ENCODE measurements at places on chromosomes 2 and 18. TPM values are rescaled to one million over a fixed set of nuclear protein-coding genes. Genes with fewer than 3 reads are reported as not detected.

The LHCGR gene
- 0.36 TPM for total RNA-seq

The ICA1L gene
- 54.0 TPM for total RNA-seq

The ZSWIM2 gene
- not detected for total RNA-seq

The TCF4 gene
- total RNA-seq: 263 TPM

The SPDYA gene
- 1.8 TPM for total RNA-seq

The GPR39 gene
- total RNA-seq: 0.68 TPM

The SERPINB2 gene
- total RNA-seq: not detected

The ALPI gene
- total RNA-seq: not detected

The IL1R2 gene
- 5.2 TPM for total RNA-seq

The RNF152 gene
- 19.5 TPM for total RNA-seq

The EIF2AK3 gene
- 16.3 TPM for total RNA-seq

The CCDC85A gene
- 26.1 TPM for total RNA-seq

The ZNF396 gene
- total RNA-seq: 3.7 TPM

The AOX1 gene
- total RNA-seq: 1.8 TPM

The L3MBTL4 gene
- total RNA-seq: 28.7 TPM

The TWIST2 gene
- not detected for total RNA-seq

The NEURL3 gene
- total RNA-seq: 1.9 TPM

The FER1L5 gene
- 1.5 TPM for total RNA-seq

The RAX gene
- total RNA-seq: not detected

DNA sequence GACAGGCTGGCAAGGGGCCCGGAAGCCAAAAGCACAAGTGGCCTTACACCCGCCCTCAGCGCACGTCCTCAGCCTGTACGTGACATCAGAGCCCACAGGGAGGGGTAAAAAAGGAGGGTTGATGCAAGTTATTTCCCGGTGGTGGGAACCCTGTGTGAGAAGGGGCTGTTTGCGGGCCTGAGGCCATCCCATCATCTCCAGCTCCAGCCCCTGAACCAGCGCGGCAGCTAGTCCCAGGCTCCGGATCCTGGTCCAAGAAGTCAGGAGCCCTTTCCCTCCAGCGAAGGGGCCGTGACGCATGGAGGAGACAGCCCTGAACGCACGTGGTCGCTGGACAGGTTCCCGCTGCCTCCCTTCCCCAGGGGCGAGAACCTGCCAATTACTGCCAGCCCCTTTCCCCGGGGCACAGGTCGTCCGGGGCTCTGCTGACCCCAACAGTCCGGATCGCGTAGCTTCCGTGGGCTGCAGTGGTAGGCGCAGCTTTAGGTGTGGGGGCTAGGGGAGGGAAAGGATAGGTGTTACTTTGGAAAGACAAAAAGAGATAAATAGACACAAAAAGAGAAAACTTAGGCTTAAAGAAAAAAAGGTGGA lies 1.3 kb upstream of the LRP2 start:
- DNase-seq: peak; percentile 23

GRCh38 chr2:80280598-80280997 lies 24.0 kb downstream of the LRRTM1 start:
- no peak for DNase-seq

DNA sequence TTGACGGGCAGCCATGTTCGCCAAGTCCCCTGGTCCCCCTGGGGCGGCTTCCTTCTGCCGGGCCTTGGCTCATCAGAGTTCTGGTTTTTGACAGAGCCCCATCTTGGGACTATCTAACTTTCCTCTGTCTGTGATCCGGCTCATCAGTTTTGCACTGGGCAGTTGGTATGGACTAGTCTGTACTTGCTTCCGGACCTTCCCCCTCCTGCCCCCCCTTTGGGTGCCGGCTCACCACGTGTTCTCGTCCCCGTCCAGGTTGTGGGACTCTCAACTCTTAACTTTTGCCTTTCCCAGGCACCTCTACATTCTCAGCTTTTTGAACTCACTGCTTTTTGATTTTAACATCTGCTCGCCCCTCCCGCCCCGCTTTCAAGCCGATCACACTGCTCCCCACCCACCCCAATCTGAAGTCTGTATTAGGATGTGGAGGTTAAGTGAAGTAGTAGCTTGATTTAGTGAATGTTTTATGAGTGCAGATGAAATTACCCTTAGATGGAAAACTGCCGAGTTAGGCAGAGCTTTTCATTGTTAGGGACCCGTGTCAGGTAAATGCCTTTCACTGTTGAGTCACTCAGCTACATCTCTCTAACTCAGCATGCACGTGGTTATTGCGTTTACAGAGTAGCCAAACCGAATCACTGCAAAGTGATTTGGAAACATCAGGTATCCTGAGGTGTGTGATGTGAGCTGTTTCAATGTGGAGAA lies 874 bp downstream of the WDR43 start:
- DNase-seq: no peak

GRCh38 chr2:45024600-45025291 lies 15.5 kb upstream of the SIX2 start:
- DNase-seq: no peak

- DNase-seq: no peak
Measured at GRCh38 chr2:112168422-112169124, 30.4 kb downstream of the FBLN7 start.

DNA sequence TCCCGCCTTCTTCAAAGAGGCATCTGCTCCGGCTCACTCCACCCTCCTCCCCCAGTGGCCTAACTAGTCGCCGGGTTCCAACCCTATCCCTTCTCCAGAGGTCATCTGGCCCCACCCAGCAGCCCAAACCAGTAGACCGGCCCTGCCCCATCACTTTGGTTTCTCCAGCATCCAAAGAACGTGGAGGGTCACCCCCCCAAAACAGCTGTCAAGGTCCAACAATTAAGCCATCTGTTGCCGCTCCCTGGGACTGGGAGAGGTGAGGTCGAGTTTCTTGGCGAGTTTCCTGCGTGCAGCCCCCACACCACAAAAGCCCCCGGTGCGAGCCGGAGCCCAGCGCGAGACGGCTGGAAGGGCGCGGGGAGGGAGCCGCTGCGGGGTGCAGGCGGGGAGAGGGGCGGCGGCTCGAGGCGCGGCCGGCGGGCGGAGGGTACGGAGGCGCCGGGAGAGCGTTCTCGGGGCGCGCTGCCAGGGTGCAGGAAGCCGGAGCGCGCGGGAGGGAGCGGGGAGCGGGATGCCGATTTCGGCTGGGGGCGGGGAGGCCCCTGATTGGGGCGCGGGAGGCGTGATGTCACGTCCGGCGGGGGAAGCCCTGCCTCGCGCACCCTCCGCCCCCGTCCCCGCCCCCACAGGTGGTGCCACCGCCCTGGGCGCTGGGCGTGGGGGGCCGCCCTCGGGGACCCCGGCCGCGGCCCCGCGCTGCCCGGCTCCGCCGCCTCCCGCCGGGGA lies 571 bp upstream of the GPC1 start:
- peak; percentile 95 for DNase-seq

DNA sequence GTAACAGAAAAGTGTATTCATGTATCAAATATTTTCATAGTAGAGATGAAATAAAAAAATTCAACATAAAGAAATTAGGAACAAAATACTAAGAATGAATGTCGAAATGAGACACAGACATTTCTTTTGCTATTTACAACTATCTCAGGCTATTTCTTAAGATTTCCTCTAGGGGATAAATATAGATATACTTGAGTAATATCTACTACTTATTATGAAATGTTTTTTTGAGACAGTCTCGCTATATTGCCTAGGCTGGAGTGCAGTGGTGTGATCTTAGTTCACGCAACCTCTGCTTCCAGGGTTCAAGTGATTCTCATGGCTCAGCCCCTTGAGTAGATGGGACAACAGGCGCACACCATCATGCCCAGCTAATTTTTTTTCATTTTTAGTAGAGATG lies 326.1 kb downstream of the RNF144A start:
- no peak for DNase-seq

DNA sequence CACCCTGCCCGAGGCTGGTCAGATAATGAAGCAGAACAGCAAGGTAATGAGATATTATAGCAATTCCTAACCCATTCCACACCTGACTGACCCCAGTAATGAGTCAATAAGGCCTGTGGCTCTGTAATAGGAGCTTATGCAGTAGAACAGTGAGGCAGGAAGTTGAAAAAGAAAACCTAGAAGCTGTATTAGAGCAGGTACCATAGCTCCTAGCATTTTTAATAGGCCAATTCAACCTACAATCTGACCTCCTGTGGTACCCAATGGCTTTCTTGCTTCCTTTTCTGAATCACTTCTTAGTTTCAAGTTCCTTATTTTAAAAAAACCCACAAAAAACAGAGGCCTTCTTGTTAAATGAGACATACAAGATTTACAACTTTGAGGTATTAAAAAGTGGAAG lies 43.6 kb upstream of the MAP2 start:
- no peak for DNase-seq

DNA sequence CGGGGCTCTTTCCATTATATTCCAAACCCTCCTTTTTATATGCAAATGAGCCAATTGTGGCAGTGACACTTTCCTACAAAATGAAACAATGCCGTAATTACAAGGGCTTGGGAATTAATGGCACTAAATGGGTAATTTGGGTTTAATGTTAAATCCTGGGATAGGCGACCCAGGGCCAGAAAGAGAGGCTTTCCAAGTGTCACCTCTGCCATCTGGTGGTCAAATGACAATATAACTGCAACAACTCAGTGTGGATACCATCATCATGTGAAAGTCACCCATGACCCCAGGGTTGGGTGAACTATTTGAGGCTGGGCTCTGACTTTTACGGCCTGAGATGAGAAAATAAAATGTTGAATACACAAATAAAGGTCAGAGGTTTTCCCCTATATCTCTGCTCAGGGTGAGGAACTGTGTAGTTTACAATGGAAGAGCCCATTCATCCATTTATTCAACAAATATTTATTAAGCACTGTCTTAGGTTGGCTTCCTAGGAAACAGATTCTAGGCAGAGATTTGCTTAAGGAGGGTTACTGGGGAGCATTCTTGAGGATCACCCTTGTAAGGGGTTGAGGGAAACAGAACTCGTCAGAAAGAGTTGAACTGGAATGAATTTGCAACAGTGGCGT lies 13.6 kb upstream of the THADA start:
- DNase-seq: peak; percentile 20

- no peak for DNase-seq
Measured at GRCh38 chr2:176784633-176785200, 427.9 kb upstream of the HNRNPA3 start.

- no peak for DNase-seq
Measured at GRCh38 chr2:12723736-12724463, 7.2 kb downstream of the TRIB2 start.

DNA sequence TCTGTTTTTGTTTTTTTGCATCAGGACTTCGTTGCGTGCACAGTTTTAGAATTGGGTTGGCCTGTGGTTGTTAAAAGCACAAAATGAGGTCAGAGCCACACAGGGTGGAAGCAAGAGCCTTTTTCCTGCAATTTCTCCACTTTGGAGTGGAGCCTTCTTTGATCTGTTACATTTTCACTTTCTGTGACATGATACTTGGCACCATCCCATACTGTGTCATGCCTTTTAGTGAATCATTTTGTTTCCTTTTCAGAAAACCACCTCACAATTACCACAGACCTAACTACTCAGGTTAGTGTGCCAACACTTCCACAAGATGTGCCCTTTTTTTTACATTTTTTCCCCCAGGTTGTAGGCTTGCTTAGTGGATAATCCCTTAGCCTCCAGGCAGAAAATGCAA lies 32.5 kb downstream of the MERTK start:
- no peak for DNase-seq

DNA sequence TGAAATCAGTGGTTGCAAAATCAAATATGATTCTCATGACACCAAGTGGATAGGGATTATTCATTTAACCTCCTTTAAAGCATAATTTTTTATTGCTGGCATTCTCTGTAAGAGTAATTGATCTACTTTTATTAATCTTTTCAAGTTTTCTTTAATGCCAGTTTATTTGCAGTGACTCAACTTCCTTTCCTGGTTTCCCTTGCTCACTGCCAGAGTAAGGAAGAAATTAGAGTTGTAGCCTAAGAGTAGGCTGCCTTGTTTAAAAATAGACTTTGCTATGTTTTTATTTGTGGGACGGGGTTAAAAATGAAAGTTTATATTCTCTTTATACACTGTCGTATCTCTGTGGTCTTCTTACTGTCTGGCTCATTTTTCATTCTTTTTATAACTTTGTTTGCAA lies 148.6 kb downstream of the WDR7 start:
- no peak for DNase-seq

GRCh38 chr18:2518473-2518872 lies 52.8 kb downstream of the METTL4 start:
- no peak for DNase-seq

GRCh38 chr18:77111449-77111848 lies 21.1 kb downstream of the MBP start:
- no peak for DNase-seq

DNA sequence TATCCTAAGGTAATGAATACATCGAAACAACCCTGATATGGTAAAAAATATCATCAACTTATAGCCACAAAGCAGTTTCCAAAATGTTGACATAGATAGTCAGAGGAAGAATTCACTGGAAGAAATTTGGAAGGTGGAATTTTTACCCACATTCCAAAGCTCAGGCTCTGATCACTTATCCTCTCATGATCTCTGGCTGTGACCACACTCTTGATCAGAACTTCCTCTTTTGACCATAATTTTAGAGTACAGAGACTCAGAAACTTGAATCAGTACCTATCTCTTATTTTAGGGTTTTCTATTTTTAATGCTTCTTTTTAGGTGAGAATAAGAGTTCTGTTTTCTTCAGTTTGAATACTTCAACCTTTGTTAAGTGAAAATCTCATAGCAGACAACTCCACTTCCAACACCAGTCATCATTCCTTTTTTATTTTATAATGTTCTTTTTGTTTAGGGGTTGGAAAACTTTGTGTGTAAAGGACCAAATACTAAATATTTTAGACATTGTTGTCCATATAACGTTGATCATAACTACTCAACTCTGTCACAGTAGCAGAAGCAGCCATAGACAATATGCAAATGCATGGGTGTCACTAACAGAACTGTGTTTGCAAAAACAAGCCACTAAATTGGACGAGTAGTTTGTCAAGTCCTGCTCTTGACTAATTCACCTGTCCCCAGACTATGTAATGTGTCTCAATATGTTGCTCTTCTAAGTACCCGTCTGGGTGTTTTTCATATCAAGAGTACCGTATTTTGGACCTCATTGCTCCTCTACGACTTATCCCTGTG lies 891.6 kb upstream of the CRIM1 start:
- no peak for DNase-seq

- DNase-seq: no peak
Measured at GRCh38 chr18:8188184-8188583, 421.1 kb upstream of the RAB12 start.

GRCh38 chr2:98871506-98871905 lies 64.5 kb downstream of the CRACDL start:
- no peak for DNase-seq

DNA sequence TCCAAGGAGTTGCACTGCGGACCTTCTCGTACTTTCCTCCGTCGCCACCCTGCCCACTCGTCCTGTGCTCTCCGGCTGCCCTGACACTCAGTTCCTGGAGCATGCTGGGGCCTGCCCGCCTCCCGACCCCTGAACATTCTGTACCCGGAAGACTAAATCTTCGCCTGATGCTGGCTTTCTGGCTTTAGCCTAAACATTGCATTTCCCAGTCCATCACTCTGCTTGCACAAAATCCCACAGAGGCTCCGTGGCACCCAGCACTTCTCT lies 550 bp upstream of the SFXN5 start:
- no peak for DNase-seq

- DNase-seq: no peak
Measured at GRCh38 chr2:71859211-71859847, 288.3 kb downstream of the CYP26B1 start.

GRCh38 chr18:9426753-9427152 lies 48.6 kb upstream of the RALBP1 start:
- no peak for DNase-seq

GRCh38 chr2:88659538-88659915 lies 31.9 kb upstream of the RPIA start:
- no peak for DNase-seq

- DNase-seq: no peak
Measured at GRCh38 chr2:3503483-3503882, 15.8 kb downstream of the ADI1 start.
